ENCODE measurements at places on chromosomes 6 and 20.

GRCh38 chr6:4906293-4907276, 97.3 kb downstream of the RPP40 start:
- DNase-seq, result peak; percentile 72

DNA sequence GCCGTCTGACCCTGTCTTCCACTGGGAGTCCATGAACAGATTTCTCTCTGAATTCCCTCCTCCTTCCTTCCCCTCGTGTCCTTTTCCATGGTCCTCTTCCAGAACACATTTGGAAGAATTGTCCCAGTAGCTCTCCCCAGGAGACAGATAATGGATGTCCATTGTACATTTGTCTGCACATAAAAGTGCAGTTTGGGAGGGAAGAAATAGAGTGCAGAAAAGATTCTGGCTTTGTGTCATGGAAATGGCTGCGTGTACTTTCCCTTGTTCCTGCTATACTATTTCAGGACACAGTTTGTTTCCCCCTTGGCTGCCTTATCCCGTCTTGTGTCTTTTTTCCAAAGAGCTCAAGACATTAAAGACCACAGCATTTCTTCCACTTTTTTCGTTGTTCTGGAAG, 127.6 kb downstream of the SYNDIG1 start:
- no peak for DNase-seq

DNA sequence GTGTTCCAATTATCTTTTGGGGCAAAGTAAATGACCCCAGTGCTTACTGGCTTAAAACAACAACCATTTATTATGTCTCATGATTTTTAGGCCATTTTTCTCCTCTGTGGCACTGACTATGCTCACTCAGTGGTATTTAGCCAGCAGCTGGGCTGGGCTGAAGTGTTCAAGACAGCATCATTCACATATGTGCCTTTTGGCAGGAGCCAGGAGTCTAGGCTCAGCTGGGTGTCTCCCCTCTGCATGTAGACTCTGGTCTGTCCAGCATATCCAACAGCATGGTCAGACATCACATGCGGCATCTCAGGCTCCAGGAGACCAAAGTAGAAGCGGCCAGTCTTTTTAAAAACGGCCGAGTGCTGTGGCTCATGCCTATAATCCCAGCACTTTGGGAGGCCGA, 120.3 kb upstream of the TOP1 start:
- no peak for DNase-seq

DNA sequence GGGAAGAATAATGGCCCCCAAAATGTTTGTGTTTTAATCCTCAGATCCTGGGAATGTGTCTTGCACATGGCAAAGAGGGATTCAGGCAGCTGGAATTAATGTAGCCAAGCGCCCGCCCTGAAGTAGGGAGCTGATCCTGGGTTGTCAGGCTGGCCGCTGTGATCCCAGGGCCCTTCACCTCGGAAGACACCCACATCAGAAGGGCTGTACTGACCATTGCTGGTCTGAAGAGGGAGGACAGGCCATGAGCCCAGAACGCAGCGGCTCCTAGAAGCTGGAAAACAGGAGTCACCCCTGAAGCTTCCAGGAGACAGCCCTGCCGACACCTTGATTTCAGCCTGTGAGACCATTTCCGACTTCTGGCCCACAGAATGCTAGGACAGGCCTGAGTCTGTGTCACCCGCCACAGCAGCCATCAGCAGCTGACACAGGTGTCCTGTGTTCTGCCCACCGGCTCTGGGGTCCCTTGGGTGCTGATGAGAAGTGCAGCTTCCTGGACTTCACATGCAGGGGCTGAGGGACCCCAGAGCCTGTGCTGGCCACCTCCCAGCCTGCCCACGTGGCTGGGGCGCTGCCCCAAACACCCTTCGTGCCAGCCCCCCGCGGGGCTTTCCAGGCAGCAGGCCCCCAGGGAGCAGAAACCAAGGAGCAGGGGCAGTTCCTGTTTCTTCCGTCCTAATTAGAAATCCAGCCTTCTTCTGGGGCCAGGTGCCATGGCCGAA, 86.3 kb downstream of the ERMARD start:
- no peak for DNase-seq

- DNase-seq, result no peak
Measured at GRCh38 chr6:39074486-39074885, 25.9 kb downstream of the GLP1R start.

DNA sequence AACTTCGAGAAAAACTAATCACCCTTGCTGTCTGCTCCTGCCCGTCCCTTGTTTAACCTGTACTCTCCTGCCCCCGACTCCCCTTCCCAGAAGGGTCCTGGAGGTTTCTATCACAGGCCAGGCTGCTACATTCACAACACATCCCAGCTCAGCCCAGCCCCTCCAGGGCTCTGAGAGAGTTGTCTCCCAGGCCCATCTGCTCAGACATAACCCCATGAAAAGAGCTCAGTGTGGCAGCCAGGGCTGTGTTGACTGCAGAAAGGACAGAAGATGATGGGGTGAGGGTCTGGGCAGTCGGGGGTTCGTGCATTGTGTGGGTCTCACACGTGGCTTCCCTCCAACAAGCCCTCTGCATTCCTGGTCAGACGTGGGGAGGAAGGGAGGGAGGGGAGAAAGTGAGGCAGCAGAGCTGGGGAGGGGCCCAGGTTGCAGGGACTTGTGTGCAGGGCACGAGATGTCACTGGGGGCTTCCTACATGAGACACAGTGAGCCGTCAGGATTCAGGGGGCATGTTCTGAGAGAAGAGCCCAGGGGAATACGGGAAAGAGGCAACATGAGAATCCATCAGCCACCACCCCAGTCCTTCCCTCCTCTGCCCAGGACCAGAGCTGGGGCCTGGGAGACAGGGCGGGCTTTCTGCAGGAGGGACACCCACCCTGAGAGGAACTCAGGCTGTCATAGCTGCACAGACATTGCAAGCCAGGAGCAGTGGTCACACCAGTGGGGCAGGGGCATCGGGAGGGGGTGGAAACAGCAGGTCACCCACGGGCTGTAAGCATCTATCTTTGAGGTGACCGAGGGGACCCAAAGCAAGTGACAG, 372.9 kb downstream of the PREX1 start:
- no peak for DNase-seq

DNA sequence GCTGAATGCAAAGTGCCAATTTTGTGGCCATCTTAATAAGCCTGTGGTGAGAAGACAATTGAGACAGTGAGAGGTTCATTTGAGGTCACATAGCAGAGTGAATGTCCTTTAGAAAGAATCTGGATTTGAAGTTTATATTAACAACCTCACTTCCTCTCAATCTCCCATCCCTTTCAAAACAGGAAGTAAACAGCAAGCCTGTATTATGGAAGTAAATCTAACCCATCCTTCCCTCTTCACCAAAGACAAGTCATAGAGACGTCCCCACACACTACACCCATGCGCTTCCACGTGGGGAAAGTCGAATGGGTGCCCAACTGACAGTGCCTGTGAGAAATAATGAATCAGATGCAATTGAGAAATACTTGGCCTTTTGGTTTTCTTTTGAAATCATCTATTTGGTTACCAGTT, 28.8 kb upstream of the CCND3 start:
- DNase-seq, result peak; percentile 99

GRCh38 chr6:82074556-82074955, 173.0 kb downstream of the IBTK start:
- DNase-seq, result no peak

DNA sequence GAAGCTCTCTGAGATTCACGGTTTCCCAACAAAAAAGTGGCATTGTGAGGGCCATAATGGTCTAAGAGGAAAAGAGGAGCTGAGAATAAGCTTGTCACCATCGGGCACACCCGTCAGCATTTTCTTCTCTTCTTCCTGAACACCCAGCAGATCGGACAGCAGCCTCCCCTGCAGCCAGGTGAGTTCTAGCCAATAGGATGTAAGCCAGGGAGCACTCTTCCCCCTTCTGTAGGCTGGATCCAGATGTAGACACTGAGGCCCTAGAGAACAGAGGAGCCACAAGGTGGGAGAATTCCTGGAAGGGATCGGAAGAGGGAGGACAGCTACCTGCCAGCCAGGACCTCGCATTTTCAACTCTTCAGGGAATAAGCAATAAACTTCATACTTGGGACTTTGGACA, 228.0 kb downstream of the SYNDIG1 start:
- no peak for DNase-seq

GRCh38 chr20:20443504-20443903, 75.6 kb downstream of the INSM1 start:
- DNase-seq, result peak; percentile 19
